Globus pallidus (tissue), 1 donor: ENCODE measurements at places on chromosomes 5 and 9.

- peak; percentile 56 for DNase-seq
Observed at GRCh38 chr5:135565725-135566421, 12.9 kb downstream of the CXCL14 start.

GRCh38 chr9:79630521-79631403 is 59.0 kb downstream of the TLE4 start:
- DNase-seq = no peak

- no peak for DNase-seq
Observed at GRCh38 chr5:77849308-77849900, 73.3 kb upstream of the TBCA start.

- no peak for DNase-seq
Observed at GRCh38 chr5:56429110-56429561, 196.0 kb upstream of the ANKRD55 start.

DNA sequence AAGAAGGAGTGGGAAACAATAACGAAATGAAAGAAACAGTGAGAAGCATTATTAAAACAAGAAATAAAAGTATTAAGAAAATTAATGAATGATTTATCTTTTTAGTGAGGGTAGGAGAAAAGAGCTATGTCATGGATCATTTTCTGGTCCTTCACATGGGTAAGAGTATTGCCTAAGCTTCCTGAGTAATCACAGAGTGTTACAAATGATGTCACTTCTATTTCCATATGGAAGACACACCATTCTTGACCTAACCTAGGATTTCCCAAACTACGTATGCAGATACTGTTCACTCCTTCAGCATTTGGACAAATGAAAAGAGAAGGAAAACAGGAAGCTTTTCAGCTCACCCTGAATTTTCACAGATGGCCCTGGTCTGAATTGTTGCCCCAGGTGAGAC is 3.3 kb upstream of the TSLP start:
- no peak for DNase-seq
